ENCODE measurements at places on chromosomes 11 and 22. TPM values are rescaled to one million over a fixed set of nuclear protein-coding genes. Genes with fewer than 3 reads are reported as not detected.

Gene ISX
- not detected for total RNA-seq

Gene MUC5AC
- total RNA-seq: not detected

Gene CCDC34
- 14.1 TPM for total RNA-seq

Gene FAM227A
- total RNA-seq: 9.2 TPM

Gene MMP10
- not detected for total RNA-seq

Gene KCNC1
- total RNA-seq: 69.1 TPM

Gene SYT13
- total RNA-seq: 128 TPM

Gene CAPN1
- total RNA-seq: 108 TPM

Gene CSF2RB
- 1.2 TPM for total RNA-seq

Gene CNTN5
- total RNA-seq: 28.4 TPM

Gene EXPH5
- 11.0 TPM for total RNA-seq

Gene SDF2L1
- total RNA-seq: 10.2 TPM

Gene MPPED1
- total RNA-seq: 92.5 TPM

Gene DDX25
- total RNA-seq: 42.2 TPM

Measured in dorsolateral prefrontal cortex (tissue), 122 donors.